ENCODE measurements at places on chromosomes 7 and 10.

DNA sequence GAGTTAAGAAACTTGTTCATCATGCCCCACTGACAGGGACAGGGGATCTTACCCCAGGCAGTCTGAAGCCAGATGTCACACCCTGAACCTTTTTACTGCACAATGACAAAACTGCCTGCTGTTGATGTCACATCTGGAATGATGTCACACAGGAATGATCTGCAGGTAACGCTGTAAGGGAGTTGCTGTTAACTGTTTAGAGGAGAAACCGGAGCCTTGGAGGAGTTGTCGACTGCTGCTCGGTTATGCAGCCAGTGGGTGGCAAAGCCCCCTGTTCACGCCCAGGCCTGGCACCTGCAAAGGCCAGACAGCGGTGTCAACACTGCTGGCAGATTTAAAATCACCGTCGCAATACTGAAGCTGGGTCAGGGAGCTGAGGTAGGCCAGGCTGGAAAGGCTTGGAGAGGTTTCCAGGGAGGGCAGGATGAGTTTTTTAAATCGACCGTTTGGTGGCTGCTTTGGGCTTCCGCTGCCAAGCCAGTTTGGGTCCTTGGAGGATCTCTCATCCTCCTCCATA, 10.0 kb upstream of the SLIT1 start:
- DNase-seq, result no peak

DNA sequence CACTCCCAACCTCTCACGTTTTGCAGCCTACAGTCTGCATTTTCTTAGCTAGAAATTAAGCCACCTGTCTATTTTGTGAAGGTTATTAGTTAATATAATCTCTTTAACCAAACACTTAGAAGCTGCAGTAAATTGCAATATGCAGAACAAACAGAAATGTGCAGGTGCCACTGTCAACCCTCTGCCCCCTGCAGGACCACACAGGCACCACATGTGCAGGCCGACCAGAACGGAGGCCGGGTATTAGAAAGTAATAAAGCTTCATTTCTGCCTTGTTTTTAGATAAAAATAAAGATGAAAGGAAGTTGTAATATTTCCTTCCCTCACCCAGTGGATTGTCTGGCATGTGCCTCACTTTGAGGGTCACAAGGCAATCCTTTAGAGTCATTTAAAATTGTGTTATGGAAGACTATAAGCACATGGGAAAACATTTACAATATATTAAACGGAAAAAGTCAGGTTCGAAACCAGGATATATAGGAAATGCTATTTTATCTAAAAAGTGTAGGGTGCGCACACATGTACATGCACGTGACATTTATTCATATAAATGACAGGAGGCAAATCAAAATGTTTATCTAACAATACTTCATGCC, 158.2 kb downstream of the ARHGAP12 start:
- peak; percentile 36 for DNase-seq

DNA sequence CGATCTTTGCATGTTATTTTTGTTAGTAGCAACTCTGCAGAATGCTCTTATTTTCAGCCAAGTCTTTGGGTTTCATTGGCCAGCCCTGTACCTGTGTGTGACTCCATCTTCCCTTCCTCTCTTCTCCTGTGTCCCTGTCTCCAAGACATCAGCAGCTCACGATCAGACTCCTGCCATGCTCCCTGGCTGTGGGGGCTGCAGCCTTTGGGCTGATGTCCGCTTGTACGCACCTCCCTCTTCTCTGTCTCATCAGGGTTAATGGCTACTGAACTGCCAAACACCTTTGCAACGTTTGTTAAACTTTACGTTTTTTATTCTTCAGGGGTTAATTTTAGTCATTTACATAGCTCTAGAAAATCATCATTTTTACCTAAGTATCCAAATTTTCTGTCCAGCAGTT, 103.5 kb upstream of the RET start:
- no peak for DNase-seq

GRCh38 chr7:17719998-17720397, 220.3 kb downstream of the SNX13 start:
- DNase-seq, result no peak

DNA sequence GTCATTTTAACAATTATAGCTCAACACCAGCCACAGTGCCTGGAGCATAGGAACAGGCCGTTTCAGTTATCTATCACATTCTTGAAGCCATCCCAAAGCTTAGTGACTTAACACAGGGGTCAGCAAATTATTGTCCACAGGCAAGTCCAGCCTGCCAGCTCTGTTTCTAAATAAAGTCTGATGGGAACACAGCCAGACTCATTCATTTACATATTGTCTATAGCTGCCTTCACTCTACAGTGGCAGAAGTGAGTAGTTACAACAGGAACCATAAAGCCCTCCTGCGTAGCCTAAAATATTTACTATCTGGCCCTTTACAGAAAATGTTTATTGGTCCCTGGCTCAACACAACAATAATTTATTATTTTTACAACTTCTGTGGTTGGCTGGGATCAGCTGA, 407.5 kb upstream of the AUTS2 start:
- no peak for DNase-seq

DNA sequence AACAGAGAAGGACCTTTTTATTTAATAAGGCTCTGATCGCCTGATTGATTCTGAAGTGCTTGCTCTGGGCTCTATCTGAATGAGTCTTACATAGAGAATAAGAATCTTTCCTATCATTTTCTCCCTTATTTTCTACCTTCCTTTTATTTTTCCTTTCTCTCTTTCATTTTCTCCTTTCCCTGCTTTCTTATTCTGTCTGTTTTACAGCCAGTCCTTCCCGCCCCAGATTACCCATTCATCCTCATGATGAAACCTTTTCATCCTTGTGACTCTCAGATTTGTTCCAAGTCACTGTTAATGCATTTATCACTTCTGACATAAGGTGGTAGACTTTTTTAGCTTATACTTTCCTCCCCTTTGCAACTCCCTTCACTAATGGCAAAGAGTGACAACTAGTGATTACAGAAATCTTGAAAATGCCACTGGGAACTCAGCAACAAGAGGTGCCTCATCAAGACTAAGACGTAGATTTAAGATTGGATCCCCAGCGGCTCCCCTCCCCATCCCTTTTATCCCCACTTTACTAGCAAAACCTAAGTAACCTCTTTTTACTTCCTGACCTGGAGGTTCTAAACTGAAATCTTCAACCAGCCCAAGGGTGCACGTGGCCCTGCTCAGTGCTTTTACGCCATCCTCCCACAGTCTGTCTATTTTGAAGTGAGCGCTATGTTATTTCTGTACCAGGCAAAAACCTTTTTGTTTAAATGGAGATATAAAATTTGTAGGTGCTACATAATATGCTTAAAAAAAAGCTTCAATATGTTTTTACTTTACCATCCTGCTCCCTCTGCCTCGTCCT, 179.8 kb downstream of the DYNC1I1 start:
- no peak for DNase-seq

DNA sequence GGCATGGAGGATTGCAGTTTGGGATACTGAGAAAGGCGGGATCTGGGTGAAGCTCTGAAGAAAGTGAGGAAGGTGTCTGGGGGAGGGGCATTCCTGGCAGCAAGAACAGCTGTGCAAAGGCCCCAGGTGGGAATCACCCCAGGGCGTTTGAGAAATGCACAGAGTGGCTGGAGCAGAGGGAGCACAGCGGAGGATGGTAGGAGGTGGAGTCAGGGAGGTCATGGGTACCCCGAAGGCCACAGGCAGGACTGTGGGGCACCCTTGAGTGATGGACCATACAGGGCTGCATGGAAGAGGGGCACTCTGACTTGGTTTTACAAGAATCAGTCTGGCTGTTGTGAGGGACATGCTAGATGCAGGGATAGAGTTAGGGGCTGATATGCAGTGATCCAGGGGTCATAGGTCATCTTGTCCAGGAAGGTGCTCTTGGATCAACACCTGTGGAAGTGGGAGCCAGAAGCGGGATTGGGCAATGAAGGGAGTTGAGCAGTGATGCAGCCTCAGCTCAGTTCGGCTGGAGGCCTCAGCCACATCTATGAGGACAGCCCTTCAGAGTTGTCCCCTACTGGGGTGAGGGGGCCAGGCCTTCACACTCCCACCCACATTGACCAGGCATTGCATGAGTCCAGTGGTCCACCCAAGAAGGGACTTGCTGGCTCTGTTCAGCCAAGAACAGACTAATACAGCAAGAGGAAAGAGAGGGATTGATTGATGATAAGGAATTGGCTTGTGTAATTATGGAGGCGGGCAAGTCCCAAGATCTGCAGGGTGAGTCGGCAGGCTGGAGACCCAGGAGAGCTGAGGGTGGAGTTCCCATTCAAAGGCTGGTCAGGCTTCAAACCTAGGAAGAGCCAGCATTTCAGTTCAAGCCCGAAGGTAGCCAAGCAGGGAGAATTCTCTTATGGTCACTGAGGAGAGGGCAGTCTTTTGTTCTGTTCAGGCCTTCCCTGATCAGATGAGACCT, 48.7 kb downstream of the TSPAN15 start:
- DNase-seq, result no peak

DNA sequence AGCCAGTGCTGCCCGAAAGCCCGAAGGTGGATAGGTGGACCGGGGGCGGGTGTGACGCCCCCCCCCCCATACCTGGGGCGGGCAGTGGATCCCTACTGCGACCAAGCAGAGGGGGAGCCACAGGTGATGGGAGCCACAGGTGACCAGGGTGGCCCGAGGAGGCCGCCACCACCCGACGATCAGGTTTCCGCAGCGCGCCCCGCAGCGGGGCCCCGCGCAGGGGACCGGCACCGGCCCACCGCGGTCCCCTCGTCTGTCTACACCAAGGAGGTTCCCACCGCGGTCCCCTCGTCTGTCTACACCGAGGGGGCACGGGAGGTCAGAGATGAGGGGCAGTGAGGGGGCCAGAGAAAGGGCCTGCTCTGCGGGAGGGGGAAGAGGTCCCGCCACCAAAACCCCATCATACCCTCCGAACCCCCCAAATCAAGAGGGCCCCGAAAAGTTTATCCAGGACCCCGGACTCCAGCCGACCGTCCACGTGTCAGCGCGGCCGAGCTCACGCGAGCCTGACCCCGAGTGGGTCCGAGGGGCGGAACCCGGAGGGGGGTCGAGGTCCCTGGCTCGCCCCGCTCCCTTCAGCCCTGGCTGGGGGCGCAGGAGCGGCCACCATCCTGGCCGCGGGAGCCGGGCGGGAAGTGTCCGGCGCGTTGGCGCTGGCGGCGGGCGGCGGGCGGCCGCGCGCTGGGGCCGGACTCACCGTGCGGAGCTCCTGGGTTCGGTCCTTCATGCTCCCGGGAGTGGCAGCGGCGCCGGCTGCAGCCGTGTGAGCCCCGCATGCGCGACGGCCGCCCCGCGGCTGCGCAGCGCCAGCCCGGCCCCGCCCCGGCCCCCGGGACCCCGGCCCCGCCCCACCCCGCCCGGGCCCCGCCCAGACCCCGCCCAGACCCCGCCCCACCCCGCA, at the start of gene STX1A:
STX1A (minus strand) TSS at position 765 of the 901 bp plus-strand sequence; CDS start at position 727, 38 bp downstream.
- DNase-seq, result no peak

- no peak for DNase-seq
Measured at GRCh38 chr10:102714621-102715455, at the start of gene SFXN2. Gene SFXN2, plus strand, starts transcription at chr10:102714636. Its CDS starts 12,001 bp downstream, at chr10:102726637.

- DNase-seq, result no peak
Measured at GRCh38 chr10:110016039-110016438, 8.3 kb downstream of the ADD3 start.

- no peak for DNase-seq
Measured at GRCh38 chr10:18566177-18566576, 85.2 kb downstream of the NSUN6 start.

DNA sequence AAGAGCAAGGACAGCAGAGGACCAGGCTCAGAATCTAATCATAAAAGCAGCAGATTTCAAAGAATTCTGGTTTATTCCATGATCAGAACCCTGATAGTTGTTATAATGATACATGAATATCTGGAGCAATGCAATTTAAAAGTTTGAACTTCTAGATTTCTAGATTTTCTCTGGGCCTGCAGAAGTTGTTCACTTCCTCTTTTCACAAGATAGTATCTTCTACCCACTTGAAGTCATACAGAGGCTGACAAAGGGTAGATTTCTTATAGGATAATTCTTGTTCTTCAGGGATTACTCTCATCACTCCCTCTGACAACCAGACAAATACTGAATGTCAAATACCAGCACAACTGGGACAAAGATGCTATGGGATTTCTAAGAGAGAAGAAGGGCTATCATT, 320.0 kb upstream of the ETV1 start:
- no peak for DNase-seq

DNA sequence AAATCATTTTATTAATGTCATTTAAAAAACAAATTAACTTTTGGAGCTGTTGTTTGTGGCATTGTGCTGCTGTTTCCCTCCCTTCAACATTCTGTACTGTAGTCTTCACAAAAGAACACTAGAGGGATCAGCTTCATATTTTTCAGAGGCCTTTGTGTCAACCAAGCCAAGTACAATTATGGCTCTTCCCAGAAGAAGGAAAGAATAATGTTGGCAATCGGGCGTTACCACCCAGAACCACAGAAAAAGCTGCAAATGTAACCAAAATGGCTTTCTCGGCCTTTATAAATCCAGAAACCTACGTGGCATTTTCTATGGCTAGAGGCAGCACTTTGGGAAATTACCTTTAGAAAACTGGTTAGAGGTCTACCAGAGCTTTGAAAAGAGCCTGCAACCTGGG, 98.8 kb upstream of the COL1A2 start:
- peak; percentile 50 for DNase-seq

DNA sequence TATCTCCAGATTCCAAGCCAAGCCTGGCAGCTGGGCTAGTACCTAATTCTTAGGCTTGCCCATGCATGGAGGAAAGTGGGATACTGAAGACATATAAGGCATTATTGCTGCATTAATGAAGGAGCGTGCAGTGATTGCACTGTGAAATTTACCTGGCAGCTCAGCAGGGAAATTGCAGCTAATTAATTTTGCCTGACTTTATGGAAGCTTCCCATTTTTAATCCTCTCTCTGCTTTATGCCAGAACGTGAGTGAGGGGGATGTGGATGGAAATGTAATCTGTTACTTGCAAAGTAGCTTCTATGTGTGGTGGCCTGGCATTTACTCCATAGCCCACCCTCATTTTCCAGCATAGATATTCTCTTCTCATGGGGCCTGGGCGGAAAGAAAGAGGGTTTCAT, 134.9 kb downstream of the SH2D4B start:
- no peak for DNase-seq

GRCh38 chr7:30027065-30027456, 559 bp upstream of the FKBP14 start:
- peak; percentile 52 for DNase-seq

- DNase-seq, result no peak
Measured at GRCh38 chr7:158858592-158859503, 2.5 kb downstream of the DYNC2I1 start.
